Mesenteric fat pad (tissue), 1 donor: ENCODE measurements at places on chromosomes 5 and 9. TPM values are rescaled to one million over a fixed set of nuclear protein-coding genes. Genes with fewer than 3 reads are reported as not detected.

Gene SLC6A18
- total RNA-seq = not detected

Gene SPINK7
- total RNA-seq = not detected

Gene MARCOL
- not detected for total RNA-seq

Gene PRR16
- total RNA-seq = 3.3 TPM

Gene ADAM19
- 9.4 TPM for total RNA-seq

Gene FRRS1L
- 0.32 TPM for total RNA-seq

Gene MED7
- 10.7 TPM for total RNA-seq

Gene PHF24
- total RNA-seq = 0.39 TPM

Gene CD180
- total RNA-seq = 2.6 TPM

Gene TRMT10B
- 6.8 TPM for total RNA-seq

Gene TEK
- total RNA-seq = 16.3 TPM

Gene OR1N1
- not detected for total RNA-seq

Gene SGTB
- 13.0 TPM for total RNA-seq

Gene MYMK
- not detected for total RNA-seq

Gene FCN2
- total RNA-seq = 1.2 TPM

Gene TMC1
- 0.48 TPM for total RNA-seq

Gene SPINK6
- total RNA-seq = not detected

Gene TOR4A
- total RNA-seq = 9.2 TPM

Gene PALM2AKAP2
- 120 TPM for total RNA-seq

Gene DRD1
- 1.1 TPM for total RNA-seq

Gene PWWP2A
- total RNA-seq = 20.0 TPM

Gene CCNG1
- 82.7 TPM for total RNA-seq

Gene ADCY2
- 1.2 TPM for total RNA-seq

Gene ERAP2
- total RNA-seq = 10.7 TPM

Gene HRCT1
- total RNA-seq = 5.2 TPM

Gene PSMB7
- 114 TPM for total RNA-seq

Gene ROR2
- total RNA-seq = 9.5 TPM
